ENCODE measurements at places on chromosomes 4 and X.

- no peak for DNase-seq
Measured at GRCh38 chr4:172989984-172990820, 178.4 kb upstream of the GALNT7 start.

- no peak for DNase-seq
Measured at GRCh38 chr4:79561751-79562150, 153.7 kb upstream of the GK2 start.

DNA sequence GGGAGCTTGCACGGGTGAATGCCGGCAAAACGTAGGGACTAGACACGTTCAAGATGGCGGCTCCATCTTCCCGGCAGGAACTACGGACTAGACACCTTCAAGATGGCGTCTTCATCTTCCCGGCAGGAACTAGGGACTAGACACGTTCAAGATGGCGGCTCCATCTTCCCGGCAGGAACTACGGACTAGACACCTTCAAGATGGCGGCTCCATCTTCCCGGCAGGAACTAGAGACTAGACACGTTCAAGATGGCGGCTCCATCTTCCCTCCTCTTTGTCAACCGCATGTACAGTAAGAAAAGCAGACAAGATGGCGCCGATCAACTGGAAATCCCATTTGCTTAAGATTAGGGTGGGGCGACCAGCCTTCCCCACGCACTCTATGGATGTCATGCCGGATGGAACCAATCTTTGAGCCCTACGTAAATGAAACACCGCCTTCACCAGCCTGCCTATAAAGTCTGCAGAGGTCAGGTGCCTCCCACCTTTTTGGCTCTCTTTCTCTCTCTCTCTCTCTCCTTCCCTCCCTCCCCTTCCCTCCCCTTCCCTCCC is 222.4 kb downstream of the CRLF2 start:
- peak; percentile 97 for DNase-seq

GRCh38 chrX:118464501-118464900 is 31.1 kb upstream of the DOCK11 start:
- no peak for DNase-seq

DNA sequence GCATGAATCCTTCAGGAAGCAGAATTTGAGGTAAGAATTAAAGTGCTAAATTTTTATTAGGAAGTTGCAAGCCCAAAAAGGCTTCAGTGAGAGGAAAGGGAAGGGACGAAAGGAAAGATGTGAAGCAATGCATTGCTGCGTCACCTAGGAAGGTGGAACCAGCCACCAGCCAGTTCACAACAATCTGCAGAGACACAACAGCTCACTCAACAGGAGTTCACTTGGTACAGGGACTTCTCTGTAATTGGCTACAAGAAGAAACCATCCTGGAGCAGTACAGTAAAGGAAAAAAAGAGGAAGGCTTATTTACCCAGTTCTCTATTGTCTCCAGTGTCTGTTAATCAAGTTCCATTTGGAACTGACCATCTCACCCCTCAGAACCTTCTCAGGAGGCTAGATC is 157.6 kb downstream of the HNRNPD start:
- no peak for DNase-seq

- no peak for DNase-seq
Measured at GRCh38 chrX:67555578-67556203, 11.9 kb downstream of the AR start.

GRCh38 chrX:44842550-44843317 is 1.1 kb upstream of the DUSP21 start:
- no peak for DNase-seq

DNA sequence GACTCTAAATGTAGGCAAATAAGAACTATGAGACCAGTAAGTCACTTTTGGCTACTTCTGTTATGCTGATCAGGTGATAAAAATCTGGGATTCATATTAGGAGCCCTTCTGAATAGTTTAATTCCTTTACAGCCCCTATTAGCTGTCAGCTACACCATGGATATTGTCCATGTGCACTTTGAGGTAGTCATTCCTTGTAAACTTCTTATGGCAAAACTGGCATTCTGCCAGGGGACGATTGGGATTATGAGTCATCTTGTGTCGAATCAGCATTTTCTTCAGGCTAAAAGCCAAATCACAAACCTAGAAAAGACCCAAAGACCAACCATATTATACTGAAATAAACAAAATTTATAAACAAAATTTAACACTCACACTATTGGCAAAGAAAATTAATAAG is 227.6 kb downstream of the PRDM5 start:
- DNase-seq, result no peak

DNA sequence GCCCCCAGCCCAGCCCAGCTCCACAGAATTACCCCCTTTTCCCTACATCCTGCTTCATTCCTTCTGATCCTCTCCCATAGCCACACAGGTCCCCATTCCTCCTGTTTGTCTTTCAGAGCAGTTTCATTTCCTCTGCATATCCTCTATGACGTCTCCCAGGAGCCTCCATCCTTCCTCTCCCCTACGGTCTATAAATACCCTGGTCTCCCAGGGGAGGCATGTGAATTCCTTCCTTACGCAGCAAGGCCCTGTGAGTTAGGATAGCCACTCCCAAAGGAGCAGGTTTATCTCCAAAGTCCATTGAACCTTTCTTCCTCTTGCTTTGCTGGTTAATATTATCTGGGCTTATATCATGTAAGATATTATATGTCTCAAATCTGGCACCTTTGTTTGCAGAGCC is 8.4 kb upstream of the APLN start:
- DNase-seq, result no peak

- DNase-seq, result no peak
Measured at GRCh38 chr4:26964512-26964911, 103.9 kb downstream of the STIM2 start.

- DNase-seq, result no peak
Measured at GRCh38 chrX:43373032-43373431, 283.1 kb upstream of the MAOA start.

GRCh38 chr4:137266511-137266910 is 265.8 kb downstream of the PCDH18 start:
- no peak for DNase-seq

GRCh38 chrX:41036668-41037326 is 48.4 kb upstream of the USP9X start:
- DNase-seq, result no peak

DNA sequence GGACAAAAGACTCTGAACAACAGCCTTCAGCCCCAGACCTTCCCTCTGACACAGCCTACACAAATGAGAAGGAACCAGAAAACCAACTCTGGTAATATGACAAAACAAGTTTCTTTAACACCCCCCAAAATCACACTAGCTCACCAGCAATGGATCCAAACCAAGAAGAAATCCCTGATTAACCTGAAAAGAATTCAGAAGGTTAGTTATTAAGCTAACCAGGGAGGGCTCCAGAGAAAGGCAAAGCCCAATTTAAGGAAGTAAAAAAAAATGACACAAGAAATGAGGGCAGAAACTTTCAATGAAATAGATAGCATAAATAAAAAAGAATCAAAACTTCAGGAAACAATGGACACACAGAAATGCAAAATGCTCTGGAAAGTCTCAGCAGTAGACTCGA is 224.0 kb downstream of the TRIML1 start:
- DNase-seq, result no peak

GRCh38 chr4:147913137-147913536 is 181.2 kb downstream of the ARHGAP10 start:
- DNase-seq, result no peak

DNA sequence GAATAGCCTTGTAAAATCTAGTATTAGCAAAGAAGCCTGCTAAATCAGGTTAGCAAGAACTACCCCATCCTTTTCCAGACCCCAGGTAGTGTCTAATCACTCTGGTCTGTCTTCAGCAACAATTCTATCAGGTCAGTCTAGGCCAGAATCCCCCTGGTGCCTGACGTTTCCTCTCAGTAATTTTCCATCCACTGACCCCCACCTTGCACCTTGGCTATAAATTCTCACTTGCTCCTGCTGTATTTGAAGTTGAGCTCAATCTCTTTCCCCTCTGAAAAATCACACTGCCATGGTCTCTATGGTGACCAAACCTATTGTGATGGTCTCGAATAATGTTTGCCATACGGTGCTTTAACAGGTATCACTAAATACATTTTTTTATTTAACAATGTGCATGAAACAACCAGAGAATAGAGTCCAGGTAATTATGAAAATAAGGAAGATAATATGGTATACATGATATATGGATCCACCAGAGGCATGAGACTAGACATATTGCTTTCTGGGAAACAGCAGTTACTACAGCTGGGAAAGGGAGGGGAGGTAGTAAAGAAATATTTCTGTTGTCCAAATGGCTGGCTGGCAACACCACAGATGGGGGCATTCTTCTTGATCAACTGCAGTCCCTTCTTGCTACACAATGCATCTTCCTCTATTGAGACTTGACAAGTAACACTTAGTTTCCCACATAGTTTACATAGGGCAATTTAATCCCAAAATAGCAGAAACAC is 33.8 kb downstream of the CXCL1 start:
- DNase-seq, result no peak

GRCh38 chr4:168183717-168184571 is 91.6 kb downstream of the ANXA10 start:
- DNase-seq, result peak; percentile 11

GRCh38 chr4:129488427-129488826 is 392.5 kb downstream of the C4orf33 start:
- no peak for DNase-seq

GRCh38 chr4:36111172-36111571 is 133.1 kb downstream of the ARAP2 start:
- no peak for DNase-seq

- DNase-seq, result no peak
Measured at GRCh38 chrX:120334151-120334550, 22.9 kb upstream of the TMEM255A start.

DNA sequence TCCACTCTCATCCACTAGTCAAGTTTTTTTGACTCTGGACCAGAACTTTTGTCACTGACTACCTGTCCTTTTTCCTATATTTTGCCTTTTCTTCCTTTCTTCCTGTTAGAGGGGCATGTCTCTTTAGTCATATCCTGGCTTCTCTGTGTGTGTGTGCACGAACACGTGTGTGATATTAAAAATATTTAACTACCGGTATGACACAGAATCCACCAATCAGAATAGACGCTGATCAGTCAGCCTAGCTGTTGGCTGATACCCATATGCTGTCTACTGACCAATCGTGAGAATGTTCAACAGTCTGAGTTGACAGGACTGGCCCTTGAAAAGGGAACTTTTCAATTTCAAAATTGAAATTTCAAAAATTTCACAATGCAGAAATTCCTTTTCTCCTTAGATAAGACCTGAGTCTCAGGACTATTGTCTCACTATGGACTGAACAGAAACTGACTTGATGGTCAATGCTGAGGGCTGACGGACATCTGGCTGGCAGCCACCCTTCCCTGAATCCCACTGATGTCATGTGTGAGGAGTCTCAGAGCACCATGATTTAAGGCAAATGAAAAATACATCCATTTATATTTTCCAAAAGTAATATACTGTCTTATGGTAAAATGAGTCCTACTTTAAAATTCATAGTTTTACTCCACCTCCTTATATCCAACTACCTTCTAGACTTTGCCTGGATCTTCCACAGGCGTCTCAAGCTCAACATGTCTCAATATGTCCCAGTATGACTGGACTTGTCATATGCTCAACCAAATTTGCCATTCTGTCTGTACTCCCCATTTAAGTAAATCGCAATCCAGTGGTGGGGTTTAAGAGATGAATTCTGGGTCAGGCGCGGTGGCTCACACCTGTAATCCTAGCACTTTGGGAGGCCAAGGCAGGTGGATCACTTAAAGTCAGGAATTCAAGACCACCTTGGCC is 78.0 kb downstream of the CHRNA9 start:
- DNase-seq, result no peak

DNA sequence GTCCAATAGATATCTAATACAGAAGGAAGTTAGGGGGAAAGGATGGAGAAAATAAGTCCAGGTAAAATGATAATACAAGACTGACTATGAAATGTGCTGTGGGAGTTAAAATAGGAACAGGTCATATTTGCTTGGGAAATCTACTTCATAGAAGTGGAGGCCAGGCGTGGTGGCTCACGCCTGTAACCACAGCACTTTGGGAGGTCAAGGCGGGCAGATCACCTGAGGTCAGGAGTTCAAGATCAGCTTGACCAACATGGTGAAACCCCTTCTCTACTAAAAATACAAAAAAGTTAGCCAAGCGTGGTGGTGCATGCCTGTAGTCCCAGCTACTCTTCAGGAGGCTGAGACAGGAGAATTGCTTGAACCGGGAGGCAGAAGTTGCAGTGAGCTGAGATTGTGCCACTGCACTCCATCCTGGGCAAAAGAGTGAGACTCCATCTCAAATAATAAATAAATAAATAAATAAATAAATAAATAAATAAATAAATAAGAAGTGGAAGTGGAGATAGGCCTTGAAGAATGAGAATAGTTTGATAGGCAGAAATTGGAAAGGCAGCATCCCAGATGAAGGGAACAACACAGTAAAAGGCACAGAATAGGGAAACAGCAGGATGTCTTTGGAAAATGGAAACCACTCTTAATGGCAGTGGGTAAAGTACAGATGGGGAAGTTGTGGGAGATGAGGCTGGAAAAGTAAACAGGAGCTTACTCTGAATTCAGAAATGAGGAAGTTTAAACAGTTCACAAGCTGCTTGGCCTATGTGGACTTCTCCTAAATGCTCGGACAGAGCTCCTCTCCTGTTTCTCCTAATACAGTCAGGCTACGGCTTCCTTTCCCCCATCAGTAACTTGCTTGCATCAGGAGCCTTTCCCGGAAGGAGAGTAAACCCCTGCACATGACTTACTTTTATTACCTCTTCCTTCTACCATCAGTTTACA is 15.1 kb upstream of the GK start:
- no peak for DNase-seq

- DNase-seq, result no peak
Measured at GRCh38 chr4:174855050-174855449, 26.0 kb upstream of the GLRA3 start.

GRCh38 chr4:139918591-139918990 is 235.4 kb downstream of the MAML3 start:
- no peak for DNase-seq

- no peak for DNase-seq
Measured at GRCh38 chr4:142671516-142671915, 174.6 kb downstream of the INPP4B start.

DNA sequence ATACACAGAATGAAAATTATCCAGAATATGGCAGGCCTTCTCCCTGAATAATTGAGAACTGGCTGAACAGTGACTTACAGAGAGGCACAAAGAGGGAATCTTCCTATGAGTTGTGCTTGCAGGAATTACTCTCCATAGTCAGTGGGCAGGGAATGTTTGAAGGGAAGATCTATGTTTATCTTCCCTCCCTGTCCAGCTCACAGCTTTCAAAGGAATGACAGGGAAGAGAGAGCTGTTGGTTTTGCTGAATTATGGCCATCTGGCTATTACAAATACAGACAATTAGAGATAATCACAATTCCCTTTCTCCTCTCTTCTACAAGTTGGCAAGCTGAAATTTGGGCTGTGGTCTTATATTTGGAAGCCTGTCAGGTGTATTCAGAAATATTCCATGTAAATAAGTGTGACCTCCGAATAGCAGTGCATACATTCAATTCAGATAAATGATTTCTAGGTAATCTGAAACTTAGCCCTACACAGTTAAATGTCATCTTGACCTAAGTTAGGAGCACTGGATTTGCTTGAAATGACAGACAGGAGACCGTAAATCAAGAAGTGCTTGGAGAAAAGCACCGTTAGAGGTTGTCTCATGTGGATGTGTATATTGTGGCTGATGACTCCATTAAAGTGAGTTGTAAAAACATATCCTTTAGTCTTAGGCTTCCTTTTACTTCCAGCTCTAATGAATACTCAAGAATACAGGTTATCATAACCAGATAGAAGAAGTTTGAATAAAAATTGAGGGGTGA is 136.8 kb downstream of the C4orf33 start:
- DNase-seq, result no peak

GRCh38 chr4:30537456-30537855 is 182.7 kb upstream of the PCDH7 start:
- DNase-seq, result no peak
